Spinal cord (tissue), 10 donors: ENCODE measurements at places on chromosomes 6 and 20. TPM values are rescaled to one million over a fixed set of nuclear protein-coding genes. Genes with fewer than 3 reads are reported as not detected.

Gene FLRT3
- 53.7 TPM for total RNA-seq

Gene RAB23
- 28.1 TPM for total RNA-seq

Gene MRPS18B
- total RNA-seq: 61.9 TPM

Gene ANKRD66
- total RNA-seq: 3.5 TPM

Gene STX11
- total RNA-seq: 2.2 TPM

Gene MAPK14
- 55.2 TPM for total RNA-seq

Gene PNPLA1
- not detected for total RNA-seq

Gene PROKR2
- total RNA-seq: 3.2 TPM

Gene TOP1
- 33.1 TPM for total RNA-seq

Gene ADAM33
- 21.1 TPM for total RNA-seq

Gene KCNK15
- 0.55 TPM for total RNA-seq

Gene HLA-DRA
- total RNA-seq: 90.1 TPM

Gene FERMT1
- total RNA-seq: 5.4 TPM

Gene MAS1
- 0.10 TPM for total RNA-seq

Gene BIRC7
- 1.4 TPM for total RNA-seq

GRCh38 chr6:56902641-56903464, 52.1 kb upstream of the BEND6 start:
- no peak for DNase-seq

DNA sequence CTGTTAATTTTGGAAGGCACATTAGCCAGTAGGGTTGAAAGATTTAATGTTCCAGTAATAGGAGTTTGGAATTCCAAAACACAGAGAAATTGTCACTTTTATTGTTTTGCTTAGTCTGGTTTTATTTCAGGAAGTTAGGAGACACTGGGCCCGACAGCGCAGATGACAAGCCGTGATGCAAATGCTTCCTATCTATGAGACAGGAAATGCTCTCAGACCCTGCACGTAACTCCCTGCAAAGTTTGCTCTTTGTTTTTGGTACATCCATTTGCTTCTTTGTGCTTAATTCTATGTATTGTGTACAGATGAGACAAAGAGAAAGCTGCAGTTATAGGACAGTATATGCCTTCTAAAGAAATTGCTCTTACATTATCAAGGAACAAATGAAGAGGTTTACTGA, 201.6 kb upstream of the SGK1 start:
- DNase-seq: no peak

GRCh38 chr6:148351309-148351708, 8.7 kb downstream of the SASH1 start:
- no peak for DNase-seq

DNA sequence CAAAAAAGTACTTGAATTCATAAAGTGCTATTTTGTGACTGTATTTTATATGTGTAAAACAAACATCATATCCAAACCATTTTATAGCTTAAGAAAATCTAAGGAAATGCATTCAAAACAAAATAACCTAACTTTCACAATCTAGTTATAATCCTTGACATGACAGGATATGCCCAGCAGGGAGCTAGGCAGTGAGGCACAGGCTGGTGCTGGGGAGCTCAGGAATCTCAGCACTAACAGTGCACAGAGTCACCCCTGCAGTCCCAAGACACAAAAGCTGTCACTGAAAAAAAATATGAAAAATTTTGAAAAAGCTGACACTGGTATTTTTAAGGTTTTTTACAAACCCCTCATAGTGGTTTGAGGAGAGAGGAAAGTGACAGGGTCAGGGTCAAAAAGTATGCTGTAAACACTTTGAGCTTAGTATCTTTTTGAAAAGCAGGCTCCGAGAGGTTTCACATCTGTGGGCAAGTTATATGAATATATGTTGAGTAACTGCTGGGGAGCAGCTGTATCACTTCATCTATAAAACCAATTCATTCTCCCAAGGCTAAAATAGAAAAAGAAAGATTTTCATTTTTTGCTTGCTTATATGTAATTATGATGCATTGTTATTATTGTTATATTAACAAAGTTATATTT, 24.1 kb downstream of the LGSN start:
- no peak for DNase-seq

- DNase-seq: no peak
These were observed 7.3 kb downstream of the EDN1 start for GRCh38 chr6:12297363-12298016.

DNA sequence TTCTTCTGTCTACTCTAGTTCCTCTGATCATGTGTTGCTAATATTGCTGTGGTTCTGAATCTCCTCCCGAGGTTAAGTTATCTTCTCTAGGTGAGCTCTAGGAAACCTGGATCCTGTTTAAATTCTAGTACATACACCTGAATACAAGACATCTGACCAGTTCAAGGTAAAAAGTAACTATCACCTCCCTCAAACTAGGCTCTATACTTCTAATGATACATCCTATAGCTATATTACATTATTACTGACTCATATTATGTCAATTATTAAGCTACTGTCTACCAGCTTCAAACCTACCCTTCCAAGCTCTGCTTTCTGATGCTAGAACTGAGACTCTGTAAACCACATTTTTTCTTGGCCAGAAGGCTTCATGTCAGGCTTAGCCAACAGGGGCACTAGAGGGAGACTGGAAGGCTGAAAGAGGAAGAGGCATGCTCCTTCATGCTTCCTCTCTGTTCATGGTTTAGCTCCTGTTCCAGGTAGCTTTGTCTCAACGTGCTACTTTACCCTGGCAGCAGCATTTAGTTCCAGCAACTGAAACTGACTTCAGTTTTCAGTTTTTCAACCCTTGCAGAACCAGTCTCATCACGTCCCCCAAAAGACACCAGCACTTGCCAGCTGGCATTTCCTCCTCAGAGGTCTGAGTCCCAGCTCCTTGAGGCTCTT, 148.4 kb upstream of the TOP1 start:
- no peak for DNase-seq

DNA sequence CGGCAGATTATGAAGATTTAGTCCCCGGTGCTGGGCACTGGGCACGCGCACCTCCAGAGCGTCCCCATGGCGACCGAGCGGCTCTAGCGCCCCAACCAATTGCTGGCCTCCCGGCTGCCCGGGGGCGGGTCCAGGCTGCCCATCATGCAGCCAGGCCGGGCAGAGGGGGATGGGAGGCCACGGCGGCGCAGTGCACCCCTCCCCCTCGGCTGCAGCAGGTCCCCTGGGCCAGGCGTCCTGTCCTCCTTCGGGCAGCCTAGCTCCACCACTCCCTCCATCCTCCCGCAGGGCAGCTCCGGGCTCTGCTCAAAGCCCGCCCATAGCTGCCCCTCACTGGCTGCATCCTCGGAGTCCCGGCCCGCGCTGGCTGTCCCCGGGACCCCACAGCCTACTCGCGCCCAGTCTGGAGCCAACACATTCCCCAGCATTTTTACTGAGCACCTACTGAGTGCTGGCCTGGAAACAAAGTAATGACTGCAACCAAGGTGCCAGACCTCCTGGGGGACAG, 99.4 kb downstream of the ASXL1 start:
- no peak for DNase-seq

DNA sequence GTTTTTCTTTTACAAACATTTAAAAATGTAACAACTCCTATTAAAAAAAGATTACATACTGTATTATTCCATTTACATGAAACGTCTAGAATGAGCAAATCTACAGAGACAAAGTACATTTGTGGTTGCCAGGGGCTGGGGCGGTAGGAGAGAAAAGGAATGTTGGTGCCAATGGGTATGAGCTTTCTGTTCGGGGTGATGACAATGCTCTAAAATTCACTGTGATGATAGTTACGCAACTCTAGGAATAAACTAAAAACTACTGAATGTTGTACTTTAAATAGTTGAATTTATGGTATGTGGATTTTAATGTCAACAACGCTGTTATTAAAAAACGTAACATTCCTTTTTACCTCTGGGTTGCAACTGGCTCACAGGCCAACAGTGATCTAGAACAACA, 211.1 kb downstream of the GMDS start:
- no peak for DNase-seq

DNA sequence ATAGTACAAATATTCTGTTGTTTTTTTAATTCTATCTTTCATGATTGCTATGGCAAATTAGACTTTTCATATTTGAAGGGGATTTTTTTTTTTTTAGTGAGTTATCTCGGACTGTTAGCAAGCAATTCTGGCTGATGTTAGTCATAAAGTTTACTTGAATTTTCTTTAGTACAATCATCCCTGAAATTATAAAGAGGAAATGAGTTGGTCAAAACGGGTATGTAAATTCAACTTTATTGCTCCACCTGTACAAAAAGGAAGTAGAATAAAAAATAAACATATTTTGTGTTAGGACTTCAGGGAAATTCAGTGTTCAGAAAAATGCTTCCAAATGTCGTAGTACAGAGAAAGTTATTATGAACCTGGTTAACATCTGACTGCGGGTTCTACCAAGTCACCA, 40.3 kb downstream of the PPP1R14C start:
- DNase-seq: no peak

GRCh38 chr6:45305546-45305945, 22.6 kb upstream of the RUNX2 start:
- DNase-seq: no peak

- DNase-seq: no peak
These were observed 3.1 kb downstream of the CRYBG1 start for GRCh38 chr6:106363401-106364138.

DNA sequence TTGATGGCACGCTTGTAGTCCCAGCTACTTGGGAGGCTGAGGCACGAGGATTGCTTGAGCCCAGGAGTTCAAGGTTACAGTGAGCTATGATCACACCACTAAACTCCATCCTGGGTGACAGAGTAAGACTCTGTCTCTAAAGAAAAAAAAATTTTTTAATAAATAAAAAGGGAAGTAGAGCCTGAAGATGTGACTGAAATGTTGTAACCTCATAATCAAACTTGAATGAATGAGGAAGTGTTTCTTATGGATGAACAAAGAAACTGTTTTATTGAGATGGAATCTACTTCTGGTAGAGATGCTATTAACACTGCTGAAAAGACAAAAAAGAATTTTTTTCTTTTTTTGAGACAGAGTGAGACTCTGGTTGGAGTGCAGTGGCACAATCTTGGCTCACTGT, 6.7 kb downstream of the MAK start:
- no peak for DNase-seq

- no peak for DNase-seq
These were observed 1.6 kb downstream of the REM1 start for GRCh38 chr20:31476643-31477215.

DNA sequence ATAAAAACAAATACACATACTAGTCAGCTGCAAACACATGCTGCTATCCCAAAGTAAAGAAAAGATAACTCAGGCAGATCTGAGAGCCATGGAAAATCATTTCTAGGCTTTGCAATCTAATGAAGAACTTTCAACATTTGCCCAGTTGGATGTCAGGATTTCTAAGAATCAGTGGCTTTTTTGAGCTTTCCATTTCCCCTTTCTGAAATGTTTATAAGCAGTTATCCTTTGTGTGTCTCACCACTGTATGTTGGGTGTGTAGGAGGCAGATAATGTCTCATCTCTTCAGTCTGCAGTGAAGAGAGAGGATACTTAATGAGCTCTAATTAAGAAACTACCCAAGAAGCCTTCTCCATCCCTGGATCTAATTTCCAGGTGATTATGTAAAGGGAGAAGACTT, 43.6 kb downstream of the RGS17 start:
- DNase-seq: no peak

DNA sequence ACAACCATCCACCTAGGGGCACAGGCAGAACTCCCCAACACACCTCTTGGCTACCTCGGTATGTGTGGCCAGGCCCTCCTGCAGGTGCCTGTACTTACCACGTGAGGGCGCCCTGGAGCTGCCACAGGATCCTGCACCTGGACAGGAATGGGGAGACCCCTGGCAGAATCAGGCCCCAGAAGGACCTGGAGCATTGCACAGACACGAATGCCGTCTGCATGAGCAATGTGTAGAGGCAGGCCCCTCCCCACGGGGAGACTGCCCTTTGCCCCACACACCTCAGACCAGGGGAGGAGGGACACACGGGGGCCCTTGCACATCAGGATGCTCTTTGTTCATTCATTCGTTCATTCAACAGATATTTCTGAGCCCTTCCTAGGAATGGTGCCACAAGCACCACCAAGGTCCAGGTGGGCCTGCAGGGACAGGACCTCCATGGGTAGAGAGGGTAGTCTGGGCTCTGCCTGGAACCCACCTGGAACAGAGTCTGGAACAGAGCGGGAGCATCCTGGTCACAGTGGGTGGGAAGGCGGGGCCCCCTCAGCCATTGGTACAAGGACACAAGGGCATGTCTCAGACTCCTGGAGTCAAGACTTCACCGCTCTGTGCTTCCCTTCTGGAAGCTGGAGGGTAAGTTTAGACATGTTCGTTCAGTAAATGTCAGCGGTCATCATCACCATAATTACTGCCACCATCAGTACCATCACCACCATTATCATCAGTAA, 32.3 kb downstream of the YTHDF1 start:
- DNase-seq: no peak

GRCh38 chr6:163640641-163641040, 226.1 kb downstream of the QKI start:
- no peak for DNase-seq

DNA sequence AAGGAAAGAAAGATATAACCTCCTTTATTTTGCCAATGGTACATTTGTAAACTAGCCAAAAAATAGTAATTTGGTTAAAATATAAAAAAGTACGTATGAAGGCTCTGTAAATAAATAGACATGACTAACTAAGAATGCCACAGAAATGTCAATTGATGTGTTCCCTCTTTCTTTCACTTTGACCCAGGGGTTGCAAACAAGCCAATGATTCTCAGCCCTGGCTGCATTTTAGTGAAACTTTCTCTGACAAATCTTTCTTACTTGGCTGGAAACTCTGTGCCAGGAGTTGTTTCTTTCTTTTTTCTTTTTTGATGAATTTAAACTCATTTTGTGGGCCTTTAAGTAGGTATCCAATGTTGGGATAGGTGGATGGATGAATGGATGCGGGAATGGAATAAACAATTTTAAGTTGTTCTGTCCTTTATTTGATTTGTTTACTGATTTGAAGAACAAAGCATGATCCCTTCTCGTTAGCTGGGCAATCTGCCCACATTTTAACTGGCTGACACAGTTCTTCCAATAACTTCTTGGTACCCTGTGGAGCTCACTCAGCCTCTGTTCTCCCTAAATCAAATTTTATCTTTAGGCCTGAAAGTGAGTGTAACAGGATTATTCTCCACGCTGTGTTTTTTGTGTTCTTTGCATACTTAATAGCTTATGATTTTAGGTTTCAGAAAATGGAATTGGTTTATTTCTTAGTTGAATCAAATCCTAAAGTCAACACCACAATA, 58.6 kb upstream of the GCLC start:
- DNase-seq: peak; percentile 79

- DNase-seq: no peak
These were observed 58.1 kb upstream of the EPB41L1 start for GRCh38 chr20:36096435-36096834.

- DNase-seq: no peak
These were observed 49.3 kb upstream of the FAM83C start for GRCh38 chr20:35341366-35342028.

GRCh38 chr6:46963626-46964025, 41.9 kb upstream of the ADGRF5 start:
- DNase-seq: no peak

GRCh38 chr6:24927277-24927955, 8.3 kb downstream of the RIPOR2 start:
- DNase-seq: no peak

DNA sequence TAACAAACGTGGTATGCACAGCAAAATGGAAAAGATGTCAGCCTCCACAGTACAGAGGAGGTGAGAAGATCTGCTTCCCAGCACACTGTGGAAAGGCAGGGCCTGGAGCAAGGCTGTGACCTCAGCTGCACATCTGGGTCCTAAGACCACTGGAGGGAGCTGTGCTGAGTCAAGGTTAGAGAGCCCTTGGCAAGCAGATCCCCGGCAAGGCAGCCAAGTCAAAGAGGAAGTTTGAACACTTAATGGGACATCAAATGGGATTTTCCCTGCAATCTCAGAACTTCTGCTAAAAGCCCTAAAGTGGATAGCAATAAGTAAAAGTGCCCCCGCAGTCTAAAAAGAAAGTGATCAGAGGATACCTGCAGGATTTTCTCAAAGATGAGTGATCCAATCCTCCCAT, 39.5 kb downstream of the UNC5CL start:
- DNase-seq: no peak
